CD4-positive, CD25-positive, alpha-beta regulatory T cell (primary cell): ENCODE measurements at places on chromosomes 12 and 14.

- DNase-seq, result no peak
Observed at GRCh38 chr12:123011701-123012100, 31.2 kb downstream of the ARL6IP4 start.

DNA sequence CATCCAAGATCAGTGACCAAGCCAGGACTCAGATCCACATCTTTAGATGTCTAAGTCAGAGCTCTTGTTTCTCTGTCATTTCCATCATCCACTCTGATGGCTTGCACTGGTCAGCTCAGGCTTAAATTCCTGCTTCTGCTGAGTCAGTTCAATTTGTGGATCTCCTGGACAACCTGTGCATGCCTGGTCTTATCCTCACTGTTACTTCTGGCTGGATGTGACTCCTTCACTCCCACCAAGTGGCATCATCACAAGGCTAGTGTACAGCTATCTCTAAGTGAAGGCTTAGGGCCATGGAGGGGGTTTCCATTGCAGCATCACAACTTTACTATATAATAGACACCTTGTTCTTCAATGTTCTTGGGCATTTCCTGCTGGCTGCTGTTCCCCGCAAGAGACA, 102.9 kb downstream of the EMP1 start:
- DNase-seq, result no peak

DNA sequence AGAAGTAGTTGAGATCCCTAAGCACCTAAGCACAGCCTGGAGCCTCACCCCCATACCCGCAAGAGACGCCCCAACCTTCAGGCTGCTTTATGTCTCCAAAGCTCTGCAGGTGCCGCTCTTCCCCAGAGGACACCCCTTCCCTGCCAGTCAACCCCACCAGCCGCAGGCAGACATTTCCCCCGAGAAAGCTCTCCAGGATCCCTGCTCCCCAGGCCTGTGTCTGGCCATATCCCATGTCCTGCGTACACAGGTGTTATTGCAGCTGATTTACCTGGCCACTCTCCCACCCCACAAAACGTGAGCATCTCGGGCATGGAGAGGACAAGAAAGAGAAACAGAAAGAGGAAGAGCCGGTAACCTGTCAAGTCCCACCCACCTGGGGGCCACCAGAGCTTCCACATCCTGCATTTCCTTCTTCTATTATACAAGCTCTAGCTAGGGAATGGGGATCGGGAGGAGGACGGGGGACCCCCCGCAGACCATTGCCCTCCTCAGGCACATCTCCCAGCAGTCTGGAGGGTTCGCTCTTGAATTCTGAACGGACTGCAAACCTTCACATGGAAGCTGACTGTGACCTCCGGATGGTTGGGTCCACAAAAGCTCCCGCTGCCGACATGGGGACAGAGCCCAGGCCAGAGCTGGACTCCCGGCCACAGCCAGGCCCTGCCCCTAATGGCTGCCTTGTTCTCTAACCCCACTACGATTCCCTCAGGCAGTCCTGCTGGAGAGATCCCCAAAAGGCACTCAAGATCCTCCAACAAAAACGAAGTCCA, 17.6 kb downstream of the CCDC88C start:
- peak; percentile 36 for DNase-seq

- DNase-seq, result no peak
Observed at GRCh38 chr12:56115329-56115728, 1.1 kb upstream of the RPL41 start.

GRCh38 chr12:94987801-94988200, 15.7 kb downstream of the NDUFA12 start:
- DNase-seq, result no peak

DNA sequence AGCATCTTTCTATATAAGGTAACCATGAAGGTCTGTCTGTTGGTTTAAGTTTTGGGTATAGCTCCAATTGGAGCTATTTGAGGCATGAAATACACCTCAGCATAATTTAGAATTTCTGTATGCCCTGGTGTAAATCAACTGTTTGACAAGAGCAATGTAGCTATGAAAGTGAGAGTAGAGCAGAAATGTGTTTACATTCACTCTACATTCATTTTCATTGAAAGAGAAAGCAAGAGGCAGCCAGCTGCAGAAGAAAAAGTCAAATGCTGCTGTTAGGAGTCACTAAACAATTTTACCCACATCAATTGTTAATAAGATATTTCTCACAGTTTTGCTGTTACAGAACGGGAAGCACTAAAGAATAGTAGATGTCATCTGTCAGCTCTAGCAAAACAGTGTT, 252.5 kb downstream of the SLC6A15 start:
- no peak for DNase-seq

DNA sequence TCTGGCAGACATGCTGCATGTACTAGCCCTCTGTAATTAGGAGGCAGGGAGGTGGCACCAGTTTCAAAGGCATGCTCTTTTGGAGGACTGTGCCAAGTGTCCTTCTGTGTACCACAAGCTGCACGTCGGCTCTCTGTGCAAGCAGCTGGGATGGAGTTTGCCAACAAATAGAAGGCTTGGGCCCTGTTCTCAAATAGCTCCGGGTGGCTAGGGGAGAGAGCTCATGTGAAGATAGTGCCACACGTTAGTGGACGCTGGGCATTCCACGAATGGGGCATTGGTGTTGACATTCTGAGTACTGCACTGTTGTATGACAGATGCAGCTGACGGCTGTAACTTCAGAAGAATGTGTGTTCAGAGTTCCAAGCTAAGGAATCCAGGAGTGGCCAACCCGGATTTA, 4.4 kb downstream of the AACS start:
- no peak for DNase-seq

- DNase-seq, result no peak
Observed at GRCh38 chr12:127328867-127329266, 938.1 kb upstream of the TMEM132C start.

DNA sequence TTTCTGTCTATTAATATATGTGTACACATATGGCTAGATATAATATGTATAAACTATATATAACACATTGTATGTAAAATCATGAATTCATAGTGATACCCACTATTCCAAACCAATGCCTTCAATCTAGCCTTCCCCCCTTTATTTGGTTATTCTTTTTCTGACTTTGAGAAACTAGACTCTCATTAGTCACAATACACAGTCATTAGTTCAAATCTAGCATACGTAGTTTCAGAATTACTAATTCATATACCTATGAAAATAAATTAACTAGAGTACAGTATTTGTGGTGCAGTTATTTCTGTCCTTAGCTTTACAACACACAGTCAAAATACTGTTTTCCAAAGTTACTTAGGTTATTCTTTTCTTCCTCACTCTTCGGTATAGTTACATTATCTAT, 268.2 kb downstream of the DPF3 start:
- DNase-seq, result no peak

DNA sequence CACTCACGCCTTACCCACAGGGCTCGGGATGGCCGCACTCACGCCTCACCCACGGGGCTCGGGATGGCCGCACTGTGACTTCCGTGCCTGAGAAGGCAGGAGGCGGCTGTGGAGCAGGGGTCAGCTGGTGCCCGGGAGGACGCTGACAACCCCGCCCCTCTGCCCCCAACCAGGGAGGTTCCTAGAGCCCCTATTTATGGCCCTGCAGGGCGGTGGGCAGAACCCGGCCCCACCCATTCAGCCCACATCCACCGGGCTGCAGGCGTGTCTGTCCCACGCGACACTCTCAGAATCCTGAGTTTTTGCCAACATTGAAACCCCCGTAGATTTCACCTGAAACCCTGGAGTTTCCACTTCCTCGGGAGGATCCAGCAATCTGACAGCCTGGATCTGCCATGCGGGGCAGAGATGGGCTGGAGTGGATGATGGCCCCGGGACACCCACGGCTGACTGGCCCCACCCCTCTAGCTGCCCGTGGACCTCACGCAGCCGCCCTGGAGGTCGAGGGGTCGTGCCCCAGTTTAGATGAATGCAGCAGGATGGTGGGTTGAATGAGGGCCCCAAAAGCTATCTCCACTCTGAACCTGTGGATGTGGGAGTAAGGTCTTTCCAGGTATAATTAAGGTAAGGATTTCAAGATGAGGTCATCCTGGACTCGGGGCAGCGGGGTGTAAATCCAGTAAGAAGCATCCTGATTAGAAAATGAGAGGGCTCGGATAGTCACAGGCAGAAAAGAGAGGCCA, 20.4 kb downstream of the GALNT9 start:
- no peak for DNase-seq

DNA sequence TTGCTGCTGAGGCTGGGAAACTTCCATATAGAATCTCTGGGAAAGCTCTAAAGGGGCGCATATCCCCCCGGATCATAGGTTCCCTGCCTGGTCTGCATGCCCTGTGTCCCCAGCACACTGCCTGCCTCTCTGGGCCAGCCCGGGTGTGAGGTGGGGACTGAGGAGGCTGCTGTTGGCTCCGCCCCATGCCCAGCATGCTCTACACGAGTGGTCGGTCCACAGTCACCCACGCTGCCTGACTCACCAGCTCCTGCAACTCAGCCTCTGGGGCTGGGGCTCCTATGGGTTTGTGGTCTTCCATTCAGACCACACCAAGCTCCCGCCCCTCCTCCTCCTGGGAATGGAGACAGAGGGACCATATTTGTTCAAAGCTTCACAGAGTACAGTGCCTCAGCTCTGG, 88.5 kb upstream of the ANO2 start:
- DNase-seq, result no peak

- no peak for DNase-seq
Observed at GRCh38 chr12:51449580-51450246, 25.1 kb downstream of the SLC4A8 start.

DNA sequence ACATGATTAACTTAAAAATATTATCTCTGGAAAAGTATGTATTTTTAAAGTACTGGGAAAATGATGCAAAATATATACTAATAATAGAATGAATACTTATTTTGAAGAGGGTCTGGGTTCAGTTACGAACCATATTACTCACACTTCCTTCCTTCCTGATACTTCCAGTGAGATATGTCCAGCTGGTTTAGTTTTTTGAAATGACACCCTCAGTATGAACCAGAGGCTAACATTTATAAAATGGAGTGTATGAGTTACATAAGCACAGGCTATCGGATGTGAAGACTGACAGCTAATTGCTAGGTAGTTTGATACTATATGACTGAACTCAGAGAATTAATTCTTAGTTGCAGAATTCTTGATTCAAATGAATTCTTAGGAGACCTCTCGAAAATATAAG, 122.9 kb downstream of the OTOGL start:
- DNase-seq, result no peak

DNA sequence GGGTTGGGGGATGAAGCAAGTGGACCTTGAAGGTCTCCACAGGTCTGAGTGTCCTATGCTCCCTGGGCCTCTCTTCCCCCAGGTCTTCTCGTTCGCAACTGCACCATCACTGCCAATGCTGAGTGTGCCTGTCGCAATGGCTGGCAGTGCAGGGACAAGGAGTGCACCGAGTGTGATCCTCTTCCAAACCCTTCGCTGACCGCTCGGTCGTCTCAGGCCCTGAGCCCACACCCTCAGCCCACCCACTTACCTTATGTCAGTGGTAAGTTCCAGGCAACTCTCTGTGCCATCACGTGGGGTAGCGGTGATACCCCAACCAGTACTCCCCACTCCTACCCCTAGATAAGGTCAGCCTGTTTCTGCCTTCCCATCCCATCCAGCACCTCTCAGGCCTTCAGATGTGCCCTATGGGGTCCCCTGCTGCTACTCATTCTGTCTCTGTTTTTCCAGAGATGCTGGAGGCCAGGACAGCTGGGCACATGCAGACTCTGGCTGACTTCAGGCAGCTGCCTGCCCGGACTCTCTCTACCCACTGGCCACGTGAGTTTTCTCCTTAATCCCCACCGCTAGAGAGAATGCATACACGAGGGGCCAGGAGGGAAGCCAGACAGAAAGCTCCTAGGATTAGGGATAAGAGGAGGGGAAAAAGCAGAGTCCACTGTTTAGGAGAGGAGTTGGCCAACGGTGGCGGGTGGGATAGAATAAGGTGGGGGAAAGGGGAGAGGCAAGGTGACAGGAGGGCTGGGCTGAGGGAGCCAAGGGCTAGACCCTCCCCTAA, 1.6 kb upstream of the TAPBPL start:
- no peak for DNase-seq

- DNase-seq, result no peak
Observed at GRCh38 chr12:4786795-4787194, 66.6 kb downstream of the GALNT8 start.

DNA sequence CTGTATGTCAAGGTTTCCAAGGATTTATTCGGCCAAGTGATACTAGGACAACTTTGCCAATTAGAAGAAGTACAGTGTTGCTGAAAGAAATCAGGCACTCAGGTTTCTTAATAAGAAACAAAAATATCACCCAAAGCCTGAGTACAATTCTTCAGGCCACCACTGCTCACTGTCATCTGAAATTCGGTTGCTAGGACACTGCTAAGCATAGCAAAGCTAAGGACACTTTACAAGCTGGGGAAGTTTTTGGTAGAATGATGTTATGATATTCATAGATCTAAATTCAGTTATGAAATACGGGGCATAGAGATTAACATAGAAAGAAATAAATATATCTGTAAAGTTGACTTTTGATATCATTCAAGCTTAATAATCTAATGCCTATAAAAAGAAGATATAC, 505.1 kb downstream of the NELL2 start:
- no peak for DNase-seq

DNA sequence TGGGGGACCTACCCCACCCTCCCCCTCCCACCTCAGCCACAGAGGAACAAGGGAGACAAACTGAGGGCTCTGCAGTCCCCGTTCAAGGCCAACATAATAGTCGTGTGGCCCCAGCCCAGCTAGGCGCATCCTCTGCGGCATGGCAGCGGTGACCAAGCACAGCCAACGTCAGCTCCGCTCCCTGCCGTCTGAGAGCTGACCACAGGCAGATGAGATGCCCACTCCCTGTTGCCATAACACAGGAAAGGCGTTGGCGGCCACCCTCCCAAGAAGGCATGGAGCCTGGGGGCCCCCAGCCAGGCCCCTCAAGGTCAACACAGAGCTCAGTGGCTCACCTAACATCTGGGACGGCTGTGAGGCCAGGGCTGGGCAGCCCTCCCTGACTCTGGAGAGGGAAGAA, 32.6 kb upstream of the UBC start:
- no peak for DNase-seq

GRCh38 chr12:38587594-38587993, 271.0 kb downstream of the ALG10B start:
- no peak for DNase-seq

DNA sequence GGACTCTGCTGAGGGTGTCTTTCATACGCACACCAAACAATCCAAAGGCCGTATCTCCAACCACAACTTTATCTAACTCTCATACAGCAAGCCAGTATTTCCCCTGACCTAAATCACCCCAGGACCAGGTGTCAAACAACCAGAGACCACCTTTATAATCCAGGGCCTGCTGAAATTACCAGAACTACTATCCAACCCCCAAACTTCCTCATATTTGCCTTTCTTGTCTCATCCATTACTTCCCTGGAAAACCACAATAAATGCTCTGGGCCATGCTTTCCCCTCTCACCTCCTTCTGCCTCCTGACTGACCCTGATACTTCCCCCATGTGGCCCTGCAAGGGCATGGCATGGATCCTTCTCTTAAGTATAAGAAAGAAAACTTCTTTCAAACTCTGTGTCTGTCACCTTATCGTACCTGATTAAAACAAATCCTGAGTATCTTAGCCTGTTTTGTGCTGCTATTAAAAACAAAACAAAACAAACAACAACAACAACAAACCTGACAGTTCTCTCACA, 44.7 kb upstream of the CRACR2A start:
- DNase-seq, result no peak

- DNase-seq, result no peak
Observed at GRCh38 chr12:130568041-130568440, 148.1 kb downstream of the RIMBP2 start.
